ENCODE measurements at places on chromosomes 7 and 10.

- no peak for DNase-seq
These were observed 44.0 kb downstream of the ASB4 start for GRCh38 chr7:95529701-95530100.

DNA sequence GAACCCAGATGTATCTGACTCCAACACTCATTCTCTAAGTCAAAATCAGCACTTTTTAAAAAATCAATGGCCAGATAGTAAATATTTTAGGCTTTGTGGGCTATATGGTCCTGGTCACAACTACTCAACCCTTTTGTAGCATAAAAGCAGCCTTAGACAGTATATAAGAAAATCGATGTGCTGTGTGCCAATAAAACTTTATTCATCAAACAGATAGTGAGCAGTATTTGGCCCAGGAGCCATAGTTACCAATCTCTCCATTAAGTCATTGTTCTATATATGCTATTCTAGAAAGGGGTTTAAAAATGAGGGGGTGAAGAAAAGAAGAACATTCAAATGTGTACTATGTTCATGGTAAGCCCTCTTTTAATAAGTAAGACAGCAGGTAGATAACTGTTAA is 18.5 kb upstream of the GPAM start:
- DNase-seq, result no peak

GRCh38 chr7:1344981-1345701 is 112.5 kb downstream of the UNCX start:
- no peak for DNase-seq

- DNase-seq, result no peak
These were observed 490.8 kb downstream of the TNS3 start for GRCh38 chr7:47091141-47091540.

GRCh38 chr10:119339109-119339508 is 131.7 kb downstream of the GRK5 start:
- no peak for DNase-seq

- DNase-seq, result peak; percentile 83
These were observed 24.5 kb upstream of the EEPD1 start for GRCh38 chr7:36128448-36129047.

Data from mammary epithelial cell (primary cell).